ENCODE measurements at places on chromosomes 1 and 21. TPM values are rescaled to one million over a fixed set of nuclear protein-coding genes. Genes with fewer than 3 reads are reported as not detected.

DNA sequence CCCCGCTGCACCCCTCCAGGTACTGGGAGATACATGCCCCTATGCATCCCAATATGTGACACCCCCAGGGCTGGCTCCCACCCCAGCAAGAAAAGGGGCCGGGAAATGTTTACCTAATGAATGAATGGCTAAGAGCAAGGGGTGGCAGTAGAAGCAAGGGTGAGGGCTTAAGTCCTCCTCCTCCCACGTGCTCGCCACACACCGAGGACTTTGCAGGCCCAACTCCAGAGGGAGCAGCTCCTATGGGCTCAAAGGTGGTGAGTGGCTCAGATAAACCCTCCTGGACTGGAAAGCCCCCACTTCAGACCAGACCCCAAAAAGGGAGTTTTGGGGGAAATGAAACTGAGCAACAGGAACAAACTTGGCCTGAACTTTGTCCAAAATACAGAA, 11.4 kb downstream of the SLC45A3 start:
- no peak for DNase-seq

DNA sequence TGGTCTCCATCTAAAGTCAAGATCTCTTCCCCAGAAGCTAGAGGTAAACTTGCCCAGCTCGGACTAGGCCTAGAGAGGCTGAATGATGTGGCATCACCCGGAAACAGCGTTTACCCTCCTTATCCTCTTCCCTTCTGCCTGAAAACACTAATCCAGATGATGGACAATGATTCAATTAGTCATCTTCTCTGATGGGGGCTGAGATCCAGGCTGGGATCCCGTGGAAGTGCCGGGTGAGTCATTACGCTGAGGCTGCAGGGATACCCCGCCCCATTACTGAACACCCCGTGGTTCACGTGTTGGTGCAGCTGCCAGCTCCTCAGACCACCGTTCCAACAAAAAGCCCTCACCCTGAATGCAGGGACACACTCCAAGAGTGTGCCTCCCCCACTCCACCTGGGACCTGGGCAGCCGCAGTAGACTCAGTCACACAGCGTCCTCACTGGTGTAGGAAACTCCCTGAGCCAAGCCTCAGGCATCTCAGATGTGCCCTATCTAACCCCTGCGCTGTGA, 2.0 kb downstream of the S100A6 start:
- DNase-seq: no peak

GRCh38 chr1:96684744-96685143, 36.8 kb upstream of the PTBP2 start:
- no peak for DNase-seq

DNA sequence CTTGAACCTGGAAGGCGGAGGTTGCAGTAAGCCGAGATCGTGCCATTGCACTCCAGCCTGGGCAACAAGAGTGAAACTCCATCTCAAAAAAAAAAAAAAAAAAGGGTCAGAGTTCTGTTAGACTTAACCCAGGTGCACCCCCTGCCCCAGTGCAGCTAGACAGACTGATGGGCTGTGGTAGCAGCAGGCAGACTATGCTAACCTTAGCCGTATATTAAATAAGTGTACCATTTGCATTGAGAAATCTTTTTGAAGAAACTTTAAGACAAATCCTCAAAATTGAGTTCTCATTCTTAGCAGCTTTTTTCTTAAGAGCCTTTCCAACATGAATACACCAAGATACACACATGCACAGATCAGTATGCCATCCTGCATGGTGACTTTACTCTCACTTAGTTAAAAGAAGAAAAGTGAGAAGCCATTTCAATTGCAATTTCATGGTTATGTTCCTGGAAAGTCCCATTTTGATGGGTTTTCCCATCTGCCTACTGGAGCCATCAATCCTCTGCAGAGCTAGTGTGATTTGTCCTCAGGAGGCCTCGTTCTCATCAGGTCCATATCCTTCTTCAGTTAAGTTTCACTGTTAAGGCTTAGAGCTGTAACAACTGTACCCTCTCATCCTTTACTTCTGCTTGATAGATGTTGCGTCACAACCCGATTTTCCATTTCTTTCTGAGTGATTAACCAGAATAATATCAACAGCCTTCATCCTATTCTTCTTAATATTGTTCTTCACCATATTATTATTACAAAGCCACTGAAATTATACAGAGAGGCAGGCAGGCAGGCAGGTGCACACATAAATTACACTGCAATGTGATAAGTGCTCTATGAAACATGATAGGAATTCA, 7.3 kb downstream of the FCRLB start:
- DNase-seq: no peak

DNA sequence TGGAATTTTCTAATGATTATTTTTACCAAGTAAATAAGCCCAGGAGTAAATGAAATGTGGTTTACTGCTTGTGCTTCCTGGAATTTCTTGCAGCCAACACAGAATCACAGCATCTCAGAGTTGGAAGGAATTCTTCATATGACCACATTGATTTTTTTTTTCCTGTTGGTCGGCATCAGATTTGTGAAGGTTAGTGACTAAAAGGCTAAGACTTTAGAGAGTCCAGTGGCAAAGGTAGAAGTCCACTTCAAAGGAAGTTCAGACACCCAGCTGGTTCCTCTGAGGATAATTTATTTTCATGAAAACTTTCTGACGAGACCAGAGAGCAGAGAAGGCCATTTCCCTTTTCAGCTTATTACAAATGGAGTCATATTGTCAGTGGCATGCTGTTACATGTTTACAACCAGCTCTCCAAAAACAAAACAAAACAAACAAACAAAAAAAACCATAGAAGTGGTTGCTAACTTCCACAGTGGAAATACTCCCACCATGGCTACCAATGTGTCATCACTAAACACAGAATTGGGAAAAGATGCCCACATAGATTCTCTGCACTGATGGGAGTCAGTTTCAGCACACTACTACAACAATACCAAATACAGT, 77.2 kb upstream of the CDC42BPA start:
- DNase-seq: no peak

DNA sequence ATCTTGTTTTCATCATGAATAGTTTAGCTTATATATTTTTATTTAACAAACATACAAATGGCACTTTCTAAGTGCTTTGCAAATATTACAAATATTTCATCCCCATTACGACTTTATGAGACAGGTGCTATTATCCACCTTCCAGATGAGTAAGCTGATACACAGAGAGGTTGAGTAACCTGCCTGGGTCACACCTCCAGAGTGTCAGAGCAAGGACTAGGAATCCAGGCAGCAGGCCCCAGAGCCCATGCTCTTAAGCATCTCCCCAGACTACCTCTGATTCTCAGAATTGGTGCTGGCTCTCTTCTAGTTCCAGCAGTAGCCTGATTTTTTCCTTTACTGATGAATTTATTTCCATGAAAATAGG, 40.0 kb downstream of the EPHB2 start:
- DNase-seq: no peak

GRCh38 chr1:92951141-92951582, 10.1 kb downstream of the DIPK1A start:
- DNase-seq: peak; percentile 38

GRCh38 chr1:229410692-229411433, 23.0 kb downstream of the ACTA1 start:
- DNase-seq: no peak

DNA sequence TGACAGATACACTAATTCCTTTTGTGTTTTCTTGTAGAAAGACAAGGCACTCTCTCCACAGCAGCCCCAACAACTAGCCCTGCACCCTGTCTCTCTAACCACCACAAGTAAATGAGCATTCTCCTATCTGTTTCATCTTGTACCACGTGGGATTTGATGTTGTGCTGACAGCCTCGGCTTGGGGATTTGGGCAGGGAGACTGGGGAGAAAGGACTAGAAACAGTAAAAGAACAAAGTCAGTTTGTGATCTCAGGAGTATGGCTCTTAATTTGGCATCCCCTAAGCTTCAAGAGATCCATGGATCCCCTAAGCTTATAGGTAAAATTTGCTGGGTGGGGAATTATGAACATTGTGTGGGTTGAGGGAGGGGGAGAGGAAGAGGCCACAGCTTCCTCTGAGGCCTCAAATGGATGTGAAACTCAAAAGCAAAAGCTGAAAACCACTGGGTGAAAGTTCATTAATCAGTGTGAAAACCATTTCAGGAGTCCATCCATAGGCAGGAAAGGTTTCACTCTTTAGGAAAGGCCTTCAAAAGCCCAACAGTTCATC, 3.1 kb downstream of the C1orf162 start:
- peak; percentile 79 for DNase-seq

GRCh38 chr1:183864611-183865010, 59.7 kb downstream of the RGL1 start:
- DNase-seq: no peak

DNA sequence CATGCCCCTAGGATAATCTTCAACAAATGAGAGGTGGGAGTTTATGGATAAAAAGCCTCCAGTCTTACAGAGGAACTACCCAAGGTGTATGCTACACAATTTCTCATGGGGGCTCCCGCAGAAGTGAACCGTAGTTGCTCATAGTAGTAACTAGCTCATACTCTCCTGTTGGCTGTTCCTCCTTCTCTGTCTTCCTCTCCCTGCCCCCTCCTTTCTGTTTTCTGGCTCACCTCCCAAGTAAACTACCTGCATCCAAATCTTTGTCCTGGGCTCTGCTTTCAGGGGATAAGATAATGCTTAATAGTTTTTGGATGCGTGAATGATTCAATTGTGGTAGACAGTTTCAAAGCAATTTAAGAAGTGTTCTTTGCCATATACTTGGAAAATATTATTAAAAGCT, 90.1 kb upstream of the ROR1 start:
- DNase-seq: no peak

GRCh38 chr1:97334454-97334853, 586.4 kb downstream of the DPYD start:
- no peak for DNase-seq

DNA sequence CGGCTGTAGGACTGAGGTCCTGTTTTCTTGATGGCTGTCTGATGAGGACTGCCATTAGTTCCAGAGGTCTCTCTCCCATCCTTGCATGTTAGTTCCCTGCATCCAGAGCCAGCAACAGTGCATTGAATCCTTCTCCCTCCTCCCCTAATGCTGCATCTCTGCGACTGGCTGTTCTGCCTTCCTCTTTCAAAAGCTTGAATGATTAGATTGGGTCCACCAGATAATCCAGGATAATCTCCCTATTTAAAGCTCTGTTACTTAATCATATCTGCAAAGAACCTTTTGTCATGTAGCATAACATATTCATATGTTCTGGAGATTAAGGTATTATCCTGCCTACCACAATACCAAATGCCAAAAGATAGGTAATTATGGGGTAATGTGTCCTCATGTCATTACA, 377.5 kb downstream of the GPATCH2 start:
- DNase-seq: no peak

- no peak for DNase-seq
These were observed 14.5 kb downstream of the PDZK1IP1 start for GRCh38 chr1:47175227-47175934.

- no peak for DNase-seq
These were observed 1.2 kb upstream of the CAMTA1 start for GRCh38 chr1:6783936-6784559.

- no peak for DNase-seq
These were observed 448 bp upstream of the OBSCN start for GRCh38 chr1:228207381-228207810.

- no peak for DNase-seq
These were observed 39.3 kb upstream of the NLRP3 start for GRCh38 chr1:247376659-247377058.

- no peak for DNase-seq
These were observed 393.7 kb downstream of the HLX start for GRCh38 chr1:221272940-221273339.

DNA sequence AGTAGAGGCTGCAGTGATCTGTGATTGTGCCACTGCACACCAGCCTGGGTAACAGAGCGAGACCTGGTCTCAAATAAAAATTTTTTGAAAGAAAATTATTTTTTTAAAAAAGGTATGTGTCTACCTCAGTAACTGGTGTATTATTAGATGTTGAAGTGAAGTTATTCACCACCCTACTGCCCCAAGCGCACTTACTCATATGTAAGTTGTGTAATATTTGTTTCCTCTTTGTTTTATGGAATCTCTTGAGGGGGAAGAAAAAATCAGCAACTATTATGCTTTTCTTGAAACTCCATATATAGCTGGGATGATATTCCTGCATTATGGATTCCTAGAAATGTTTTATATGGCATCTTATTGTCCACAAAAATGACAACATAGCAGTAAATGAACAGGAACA, 21.3 kb downstream of the RBM15 start:
- no peak for DNase-seq

- no peak for DNase-seq
These were observed 28.3 kb downstream of the FAAP20 start for GRCh38 chr1:2166254-2166653.

GRCh38 chr1:27556781-27557595, 47.0 kb downstream of the AHDC1 start:
- DNase-seq: peak; percentile 76

DNA sequence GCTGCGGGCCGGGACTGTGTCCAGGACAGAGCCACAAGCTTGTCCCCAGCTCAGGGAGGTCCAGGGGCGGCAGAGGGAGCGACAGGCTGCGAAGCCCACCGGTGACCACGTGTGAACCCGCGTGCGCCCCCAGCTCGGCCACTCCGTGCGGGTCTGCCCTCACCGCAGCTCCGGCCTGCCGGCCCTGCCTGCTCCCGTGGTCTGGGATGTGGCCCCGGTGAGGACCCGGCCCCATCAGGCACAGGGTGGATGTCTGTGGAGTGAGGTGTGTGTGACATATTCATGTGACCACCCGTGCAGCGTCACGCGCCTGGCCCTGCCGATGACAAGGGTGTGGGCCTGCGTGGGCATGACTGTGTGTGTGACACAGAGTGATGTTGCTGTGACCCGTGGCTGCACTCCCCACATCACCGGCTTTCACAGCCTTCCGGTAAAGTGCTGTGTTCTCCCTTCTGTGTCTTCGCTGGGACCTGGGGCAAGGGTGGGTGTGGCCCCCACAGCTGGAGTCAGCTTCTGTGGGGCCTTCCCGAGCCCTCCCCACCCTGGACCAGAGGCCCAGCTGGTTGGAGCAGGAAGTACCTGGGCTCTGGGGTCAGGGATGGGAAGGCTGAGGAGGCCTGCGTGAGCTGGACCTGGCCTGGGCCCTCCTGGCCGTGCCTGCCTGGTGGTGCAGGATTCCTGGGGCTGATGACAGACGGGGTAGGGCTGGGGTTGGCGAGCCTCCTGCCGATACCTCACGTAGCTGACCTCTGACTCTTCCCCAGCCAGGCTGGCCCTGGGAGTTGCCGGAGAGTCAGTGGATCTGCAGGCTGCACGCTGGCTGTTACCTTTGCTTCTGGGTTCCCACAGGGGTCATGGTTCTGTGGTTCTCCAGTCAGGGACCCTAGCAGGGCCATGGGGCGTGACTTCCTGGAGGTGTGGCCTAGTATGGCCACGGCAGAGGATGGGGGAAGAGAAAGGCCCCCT, 4.1 kb downstream of the RNF223 start:
- no peak for DNase-seq

The CD52 gene
- polyA plus RNA-seq: 8,133 TPM

The PKP1 gene
- not detected for polyA plus RNA-seq

The TTC22 gene
- polyA plus RNA-seq: 2.0 TPM

The SIKE1 gene
- 32.7 TPM for polyA plus RNA-seq

The BLACAT1 gene
- polyA plus RNA-seq: 0.13 TPM

The CNR2 gene
- polyA plus RNA-seq: 0.17 TPM

The BRDT gene
- not detected for polyA plus RNA-seq

The TUFT1 gene
- polyA plus RNA-seq: 3.1 TPM

The CD101 gene
- 9.9 TPM for polyA plus RNA-seq

The PDZK1 gene
- polyA plus RNA-seq: not detected

The FCGR2B gene
- 0.24 TPM for polyA plus RNA-seq

The C1orf87 gene
- not detected for polyA plus RNA-seq

The SLAMF9 gene
- polyA plus RNA-seq: not detected

The DIO1 gene
- polyA plus RNA-seq: not detected

The CFHR5 gene
- polyA plus RNA-seq: not detected

The RNPC3 gene
- 16.3 TPM for polyA plus RNA-seq

The TMEM269 gene
- not detected for polyA plus RNA-seq

The FCRL6 gene
- 0.43 TPM for polyA plus RNA-seq

The PCBP3 gene
- 1.6 TPM for polyA plus RNA-seq

The SLC6A17 gene
- polyA plus RNA-seq: not detected

The FCRLA gene
- 0.59 TPM for polyA plus RNA-seq
